Natural killer cell (primary cell): ENCODE measurements at places on chromosomes 4 and X. TPM values are rescaled to one million over a fixed set of nuclear protein-coding genes. Genes with fewer than 3 reads are reported as not detected.

The MFAP3L gene
- 2.8 TPM for total RNA-seq

The CSAG3 gene
- not detected for total RNA-seq

The TLR10 gene
- total RNA-seq: 0.31 TPM

The SLC25A5 gene
- total RNA-seq: 162 TPM

The YIPF7 gene
- total RNA-seq: not detected

The PROM1 gene
- total RNA-seq: not detected

The TSC22D3 gene
- 1,800 TPM for total RNA-seq

The ZBTB49 gene
- total RNA-seq: 19.3 TPM

The CPZ gene
- total RNA-seq: not detected

The FREM3 gene
- not detected for total RNA-seq

The RGN gene
- not detected for total RNA-seq

The PIR gene
- not detected for total RNA-seq

The KLF8 gene
- total RNA-seq: 11.9 TPM

The PDGFRA gene
- total RNA-seq: not detected

The ANAPC4 gene
- total RNA-seq: 51.3 TPM

The CAPN6 gene
- total RNA-seq: not detected

The ASB5 gene
- total RNA-seq: not detected

The ANOS1 gene
- total RNA-seq: not detected

The DSPP gene
- total RNA-seq: not detected

The USP17L27 gene
- not detected for total RNA-seq

The GYG2 gene
- total RNA-seq: not detected

The NHSL2 gene
- 15.0 TPM for total RNA-seq

The TKTL2 gene
- total RNA-seq: not detected

The FAM50A gene
- total RNA-seq: 63.2 TPM

The NAP1L3 gene
- 1.7 TPM for total RNA-seq

The KLKB1 gene
- 0.95 TPM for total RNA-seq

The SERTM2 gene
- not detected for total RNA-seq

The ADH1B gene
- total RNA-seq: not detected

The IBSP gene
- not detected for total RNA-seq

The NR0B1 gene
- total RNA-seq: not detected

The OPRPN gene
- total RNA-seq: not detected

The AMOT gene
- total RNA-seq: 9.3 TPM

The WDR17 gene
- total RNA-seq: 0.38 TPM

The XAGE2 gene
- total RNA-seq: not detected

The DRD5 gene
- total RNA-seq: not detected

The HPGDS gene
- total RNA-seq: not detected

The NMU gene
- total RNA-seq: not detected
